Endothelial cell (in vitro differentiated cells): ENCODE measurements at places on chromosomes 12 and 14. TPM values are rescaled to one million over a fixed set of nuclear protein-coding genes. Genes with fewer than 3 reads are reported as not detected.

The BCL11B gene
- 1.0 TPM for total RNA-seq

The CACNA1C gene
- 11.1 TPM for total RNA-seq

The NELL2 gene
- 1.7 TPM for total RNA-seq

The LRTM2 gene
- not detected for total RNA-seq

The CCND2 gene
- total RNA-seq = 88.1 TPM

The ACSS3 gene
- total RNA-seq = 18.7 TPM

The UNG gene
- 39.4 TPM for total RNA-seq

The ART4 gene
- 3.5 TPM for total RNA-seq

The LMNTD1 gene
- total RNA-seq = not detected

The PROX2 gene
- 0.08 TPM for total RNA-seq

The TRHDE gene
- 0.54 TPM for total RNA-seq

The PRB2 gene
- total RNA-seq = not detected

The GRIP1 gene
- total RNA-seq = 36.2 TPM

The AICDA gene
- total RNA-seq = 0.10 TPM

The FAR2 gene
- total RNA-seq = 104 TPM

The CCDC59 gene
- total RNA-seq = 27.7 TPM

The PAPLN gene
- 1.1 TPM for total RNA-seq

The NPFF gene
- not detected for total RNA-seq

The DPF3 gene
- total RNA-seq = 3.0 TPM

The ERO1A gene
- 32.2 TPM for total RNA-seq

The ZFYVE1 gene
- 50.6 TPM for total RNA-seq

The FZD10 gene
- total RNA-seq = not detected

The C12orf56 gene
- 0.62 TPM for total RNA-seq

The EFS gene
- 17.8 TPM for total RNA-seq

The CINP gene
- 26.1 TPM for total RNA-seq

The CCDC38 gene
- total RNA-seq = not detected

The VRTN gene
- 4.3 TPM for total RNA-seq

The SLC7A7 gene
- 15.0 TPM for total RNA-seq

The GMFB gene
- total RNA-seq = 86.2 TPM

The KRT82 gene
- total RNA-seq = not detected
